Naive thymus-derived CD8-positive, alpha-beta T cell (primary cell): ENCODE measurements at places on chromosomes 12 and 14.

GRCh38 chr14:61215222-61216020 is 65.7 kb downstream of the TMEM30B start:
- no peak for DNase-seq

GRCh38 chr14:95313707-95314106 is 6.0 kb downstream of the CLMN start:
- DNase-seq: no peak

GRCh38 chr12:49583366-49584094 is 15.6 kb upstream of the MCRS1 start:
- DNase-seq: no peak

DNA sequence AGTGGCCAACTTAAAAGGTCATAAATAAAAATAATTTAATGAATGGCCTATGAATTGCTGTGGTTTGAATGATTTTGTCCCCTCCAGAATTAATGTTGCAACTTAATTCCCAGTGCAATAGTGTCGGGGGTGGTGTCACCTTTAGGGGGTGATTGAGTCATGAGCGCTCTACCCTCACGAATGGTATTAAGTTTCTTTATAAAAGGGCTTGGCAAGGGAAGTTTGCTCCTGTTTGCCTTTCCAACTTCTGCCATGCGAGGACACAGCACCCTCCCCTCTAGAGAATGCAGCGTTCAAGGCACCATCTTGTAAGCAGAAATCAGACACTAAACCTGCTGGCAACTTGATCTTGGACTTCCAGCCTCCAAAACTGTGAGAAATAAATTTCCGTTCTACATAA is 253.3 kb downstream of the ATXN7L3B start:
- DNase-seq: no peak

DNA sequence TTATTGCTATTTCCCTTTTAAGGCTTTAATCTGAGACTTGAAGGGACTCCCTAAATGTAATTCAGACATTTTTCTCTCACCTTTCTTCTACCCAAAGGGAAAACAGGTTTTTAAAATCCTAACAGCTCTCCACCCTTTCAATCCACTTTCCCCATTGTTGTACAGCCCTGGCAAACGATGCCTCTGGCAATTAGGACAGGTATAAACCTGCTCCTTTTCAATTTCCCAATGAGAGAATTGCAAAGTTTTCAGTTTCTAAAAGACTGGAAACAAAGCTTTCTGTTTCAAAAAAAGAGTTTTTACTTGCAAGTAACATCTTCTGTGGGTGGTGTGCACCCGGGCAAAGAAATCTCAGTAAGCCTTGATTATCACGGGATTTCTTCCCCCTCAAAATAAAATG is 131.2 kb downstream of the HMGA2 start:
- no peak for DNase-seq

GRCh38 chr14:21194597-21194996 is 38.7 kb upstream of the OR5AU1 start:
- DNase-seq: no peak

DNA sequence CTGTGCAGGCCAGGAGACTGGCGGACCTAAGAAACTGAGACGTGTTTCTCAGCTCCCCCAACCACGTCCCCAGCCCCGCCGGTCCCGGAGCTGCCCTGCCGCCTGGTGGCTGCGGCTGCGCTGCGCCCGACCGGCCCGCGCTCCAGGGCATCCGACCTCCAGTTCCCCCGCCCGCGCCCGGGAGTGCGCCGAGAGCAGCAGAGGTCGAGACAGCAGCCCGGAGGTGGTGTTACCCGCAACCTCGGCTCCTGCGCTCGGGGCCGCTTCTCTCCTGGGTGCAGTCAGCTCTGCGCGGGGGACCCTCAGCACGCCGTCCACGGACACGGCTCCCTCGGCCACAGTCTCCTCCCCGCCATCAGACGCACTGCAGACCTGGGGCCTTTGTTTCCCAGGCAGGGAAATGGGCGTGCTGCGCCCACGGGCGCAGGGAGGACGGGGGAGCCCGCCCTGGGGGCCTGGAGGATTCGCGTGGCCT is 21.6 kb upstream of the GPR132 start:
- peak; percentile 83 for DNase-seq

DNA sequence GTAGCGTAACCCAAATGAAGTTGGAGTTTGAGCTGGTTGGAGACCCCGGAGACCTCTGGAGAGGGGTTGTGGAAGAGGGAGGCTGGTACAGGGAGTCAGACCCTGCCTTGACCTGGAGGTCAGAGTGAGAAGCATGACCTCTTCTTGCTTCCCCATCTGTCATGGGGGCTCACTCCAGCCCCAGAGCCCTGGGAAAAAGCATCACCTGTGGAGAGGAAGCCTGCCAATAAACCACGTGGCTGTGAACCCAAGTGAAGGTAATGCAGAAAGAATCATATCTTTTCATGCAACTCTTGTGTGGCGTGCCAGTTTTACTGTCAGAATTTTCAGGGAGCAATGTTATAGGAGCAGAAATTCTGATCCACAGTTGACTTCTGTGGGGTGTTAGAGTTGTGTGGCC is 178.5 kb upstream of the PRICKLE1 start:
- DNase-seq: no peak

GRCh38 chr14:72863216-72864006 is 30.5 kb downstream of the DPF3 start:
- no peak for DNase-seq

- DNase-seq: no peak
Observed at GRCh38 chr14:63383776-63384367, 65.1 kb upstream of the GPHB5 start.

DNA sequence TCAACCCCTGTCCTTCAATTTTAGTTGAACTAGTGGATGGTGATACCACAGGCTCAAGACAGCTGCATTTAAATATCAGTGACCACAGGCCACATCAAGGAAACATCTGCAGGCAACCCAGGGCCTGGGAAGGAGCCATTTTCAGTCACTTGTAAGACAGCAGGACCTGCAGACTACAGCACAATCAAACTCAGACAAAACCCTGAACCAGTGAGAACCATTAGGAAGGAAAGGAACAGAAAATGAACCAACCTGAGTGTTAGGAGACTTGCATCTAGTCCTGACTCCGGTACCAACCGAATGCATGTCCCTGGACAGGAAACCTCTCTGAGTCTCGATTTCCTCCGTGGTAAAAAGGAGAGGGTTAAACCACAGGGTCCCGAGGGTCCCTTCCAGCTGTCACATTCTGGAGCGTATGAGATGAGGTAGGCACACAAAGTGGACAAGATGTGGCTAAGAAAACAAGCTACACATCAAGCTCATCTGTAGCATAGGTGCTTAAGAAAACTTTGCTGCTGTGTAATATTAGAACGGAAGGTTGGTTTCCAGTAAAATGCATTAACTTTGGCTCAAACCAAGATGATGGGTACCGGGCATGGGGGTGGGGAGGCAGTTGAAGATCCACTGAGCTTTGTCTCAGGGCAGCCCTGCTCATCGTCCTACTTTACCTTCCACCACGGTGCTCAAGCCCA is 1.6 kb upstream of the CDKN1B start:
- DNase-seq: no peak

DNA sequence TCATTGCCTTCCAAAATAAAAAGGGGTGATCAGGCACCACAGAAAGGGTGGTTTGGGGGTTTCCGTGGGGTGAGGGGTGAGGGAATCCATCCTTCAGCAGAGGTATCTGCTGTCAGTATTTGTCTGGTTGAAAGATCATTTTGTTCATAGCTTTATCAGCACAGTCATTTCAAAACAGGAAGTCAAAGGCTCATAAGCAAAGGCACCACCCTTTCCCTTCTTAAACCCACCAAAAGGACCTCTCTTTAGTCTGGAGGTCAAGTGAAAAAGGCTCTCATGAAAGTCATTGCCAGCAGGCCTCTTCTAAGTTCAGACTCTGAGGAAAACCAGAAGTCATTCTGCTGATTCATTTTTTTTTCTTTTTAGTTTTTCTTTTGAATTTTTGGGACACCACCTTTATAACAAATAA is 6.2 kb downstream of the CHST11 start:
- DNase-seq: peak; percentile 65

GRCh38 chr14:41171045-41171444 is 435.6 kb upstream of the LRFN5 start:
- no peak for DNase-seq

GRCh38 chr14:56562883-56563282 is 16.7 kb upstream of the TMEM260 start:
- DNase-seq: no peak

- DNase-seq: no peak
Observed at GRCh38 chr12:53644133-53644532, 18.0 kb upstream of the ATF7 start.

GRCh38 chr12:103249607-103250006 is 246.2 kb downstream of the C12orf42 start:
- no peak for DNase-seq

GRCh38 chr14:22991852-22992251 is 9.5 kb upstream of the AJUBA start:
- no peak for DNase-seq

DNA sequence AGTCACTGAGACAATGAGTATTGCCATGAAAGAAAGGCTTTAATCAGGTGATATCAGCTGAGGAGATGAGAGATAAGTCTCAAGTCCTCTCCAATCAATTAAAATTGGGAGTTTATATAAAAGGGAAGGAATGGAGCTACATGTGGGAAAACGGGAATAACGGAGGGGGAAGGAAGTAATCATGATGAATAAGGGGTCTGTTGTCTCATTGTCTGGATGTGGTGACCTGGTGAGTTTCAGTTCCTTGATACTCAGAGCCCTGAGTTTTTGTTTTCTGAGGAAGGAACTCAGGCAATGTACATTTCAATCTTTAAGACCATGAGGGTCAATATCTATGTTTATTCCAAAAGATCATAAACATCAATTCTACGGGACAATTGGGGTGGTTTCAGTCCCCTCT is 198.8 kb downstream of the KITLG start:
- DNase-seq: no peak

DNA sequence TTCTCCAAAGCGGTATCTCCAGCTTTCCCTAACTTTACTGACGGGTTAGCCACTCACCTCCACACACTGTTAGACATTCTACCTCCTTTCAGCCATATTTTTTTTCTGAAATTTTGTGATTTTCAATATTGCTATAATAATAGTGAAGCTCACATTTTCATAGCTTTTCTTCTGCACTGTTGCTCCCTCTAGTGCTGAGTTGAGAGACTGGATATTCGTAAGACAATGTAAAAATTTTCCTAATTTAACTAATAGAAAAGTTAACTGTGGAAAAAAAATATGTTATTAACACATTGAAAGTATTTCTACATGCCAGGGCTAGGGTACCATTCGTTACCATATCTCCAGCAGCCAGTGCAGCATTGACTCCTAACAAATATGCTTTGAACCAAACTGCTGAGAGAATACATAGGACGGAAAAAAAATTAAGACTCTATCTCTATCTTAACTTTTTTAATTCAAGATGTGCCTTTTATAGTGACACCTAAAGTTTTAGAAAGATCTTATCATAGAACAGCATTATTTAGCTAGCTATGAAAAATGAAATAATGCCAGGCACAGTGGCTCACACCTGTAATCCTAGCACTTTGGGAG is 48.7 kb upstream of the ABCC9 start:
- no peak for DNase-seq

DNA sequence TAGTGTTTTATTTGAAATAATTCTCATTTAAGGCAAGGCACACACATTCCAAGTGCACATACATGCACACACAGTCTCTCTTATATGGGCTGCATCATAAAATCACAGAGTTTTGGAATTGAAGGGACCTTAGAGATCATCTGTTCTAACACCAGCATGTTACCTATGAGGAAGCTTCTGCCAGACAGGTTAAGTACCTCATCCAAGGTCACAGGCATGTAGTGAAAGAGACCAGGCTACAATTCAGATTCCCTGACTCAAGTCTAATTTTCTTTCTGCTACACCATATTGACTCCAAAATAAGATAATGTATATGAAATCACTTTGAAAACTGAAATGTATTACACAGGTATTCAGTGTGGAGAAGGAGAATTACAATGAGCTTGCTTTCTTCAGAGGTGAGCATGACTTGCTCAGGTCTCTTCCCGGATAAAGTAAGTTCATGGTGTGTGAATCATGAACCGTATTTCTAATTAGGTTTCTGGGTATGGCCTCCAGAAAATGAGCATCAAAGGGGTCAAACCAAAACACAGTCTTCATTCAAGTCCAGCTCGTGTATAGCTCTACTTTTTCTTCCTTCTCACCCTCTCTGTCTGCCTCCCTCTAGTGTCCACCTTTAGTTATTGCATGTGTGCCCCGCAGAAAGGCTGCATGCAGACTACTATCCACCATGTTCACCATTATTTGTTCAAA is 411.9 kb downstream of the FUT8 start:
- peak; percentile 60 for DNase-seq

DNA sequence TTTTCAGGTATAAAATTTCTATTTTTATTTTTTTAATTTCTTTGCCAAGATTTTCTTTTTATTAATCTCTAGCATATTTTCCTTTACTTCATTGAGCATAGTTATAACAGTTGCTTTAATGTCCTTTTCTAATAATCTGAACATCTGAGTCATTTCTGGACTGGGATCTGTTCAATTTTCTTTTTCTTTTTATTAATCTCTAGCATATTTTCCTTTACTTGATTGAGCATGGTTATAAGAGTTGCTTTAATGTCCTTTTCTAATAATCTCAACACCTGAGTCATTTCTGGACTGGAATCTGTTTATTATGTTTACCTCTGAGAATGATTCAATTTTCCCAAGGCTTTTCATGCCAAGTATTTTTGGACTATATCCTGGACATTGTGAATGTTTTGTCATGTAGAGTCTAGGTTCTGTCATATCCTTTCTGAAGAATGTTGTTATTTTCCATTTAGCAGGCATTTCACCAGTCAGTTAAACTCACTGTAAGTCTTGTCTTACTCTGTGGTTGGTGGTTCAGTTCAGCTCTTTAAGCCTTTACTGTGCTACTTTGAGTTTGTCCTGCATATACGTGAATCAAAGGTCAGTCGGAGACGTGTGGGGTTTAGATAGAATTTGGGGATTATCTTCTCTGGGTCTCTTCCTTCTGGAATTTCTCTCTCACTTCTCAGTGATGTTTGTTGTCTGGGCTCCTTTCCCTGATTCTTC is 20.3 kb downstream of the TTC6 start:
- no peak for DNase-seq

DNA sequence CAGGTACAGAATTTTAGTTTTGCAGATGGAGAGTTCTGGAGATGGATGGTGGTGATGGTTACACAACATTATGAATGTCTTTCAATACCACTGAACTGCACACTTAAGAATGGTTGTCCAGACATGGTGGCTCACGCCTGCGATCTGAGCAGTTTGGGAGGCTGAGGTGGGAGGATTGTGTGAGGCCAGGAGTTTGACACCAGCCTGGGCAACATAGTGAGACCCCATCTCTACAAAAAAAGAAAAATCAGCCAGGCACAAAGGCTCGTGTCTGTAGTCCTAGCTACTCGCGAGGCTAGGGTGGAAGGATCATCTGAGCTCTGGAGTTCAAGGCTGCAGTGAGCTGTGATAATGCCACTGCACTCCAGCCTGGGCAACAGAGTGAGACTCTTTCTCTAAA is 8.1 kb upstream of the USP30 start:
- no peak for DNase-seq

- no peak for DNase-seq
Observed at GRCh38 chr14:79337761-79338160, 873.5 kb downstream of the DIO2 start.

GRCh38 chr12:28699029-28699428 is 450.0 kb upstream of the FAR2 start:
- no peak for DNase-seq

GRCh38 chr14:71438684-71439083 is 493.5 kb upstream of the RGS6 start:
- DNase-seq: no peak
